ENCODE measurements at places on chromosomes 2 and 18.

DNA sequence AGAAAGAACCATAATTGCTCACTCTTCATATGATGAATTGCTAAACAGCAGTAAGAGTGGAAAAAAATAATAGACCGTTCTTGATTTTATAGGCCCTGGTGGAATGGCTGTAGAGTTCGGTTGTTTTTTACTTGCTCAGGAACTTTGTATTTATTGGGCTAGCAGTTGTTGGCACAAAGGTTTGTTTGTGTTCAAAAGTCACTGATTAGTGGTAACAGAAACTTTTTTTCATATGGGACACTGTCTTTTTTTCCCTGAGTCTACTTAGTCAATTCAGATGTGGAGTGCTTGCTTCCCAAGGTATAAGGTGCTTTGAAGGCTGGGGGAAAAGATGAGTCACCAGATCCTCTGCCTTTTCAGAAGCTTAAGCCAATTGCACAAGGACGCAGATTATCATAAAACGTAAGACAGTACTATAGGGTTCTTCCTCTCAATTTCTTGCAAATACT lies 25.8 kb downstream of the PHLPP1 start:
- no peak for DNase-seq

- DNase-seq = no peak
Observed at GRCh38 chr2:30503007-30503694, 56.1 kb downstream of the LCLAT1 start.

- no peak for DNase-seq
Observed at GRCh38 chr2:67018301-67018700, 378.8 kb upstream of the ETAA1 start.

- DNase-seq = peak; percentile 69
Observed at GRCh38 chr2:65539633-65540032, 107.2 kb upstream of the SPRED2 start.

DNA sequence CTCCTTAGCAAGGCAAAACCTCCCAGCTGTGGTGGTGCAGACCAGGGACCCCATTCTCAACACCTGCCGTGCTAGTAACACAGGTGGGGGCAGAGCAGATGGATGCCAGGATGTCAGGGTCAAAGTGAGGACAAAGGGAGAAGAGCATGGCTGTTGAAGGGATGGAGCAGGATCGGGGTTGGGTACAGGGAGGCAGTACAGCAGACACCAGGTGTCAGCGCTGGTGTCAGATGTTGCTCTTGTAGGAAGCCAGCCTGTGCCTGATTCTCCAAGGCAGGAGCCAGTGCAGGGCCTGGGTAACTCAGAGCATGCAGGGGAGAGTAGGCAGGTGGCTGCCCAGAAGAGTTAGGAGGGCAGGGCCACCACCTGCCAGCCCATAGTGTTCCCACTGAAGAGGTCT lies 222.1 kb upstream of the SPRED2 start:
- no peak for DNase-seq

DNA sequence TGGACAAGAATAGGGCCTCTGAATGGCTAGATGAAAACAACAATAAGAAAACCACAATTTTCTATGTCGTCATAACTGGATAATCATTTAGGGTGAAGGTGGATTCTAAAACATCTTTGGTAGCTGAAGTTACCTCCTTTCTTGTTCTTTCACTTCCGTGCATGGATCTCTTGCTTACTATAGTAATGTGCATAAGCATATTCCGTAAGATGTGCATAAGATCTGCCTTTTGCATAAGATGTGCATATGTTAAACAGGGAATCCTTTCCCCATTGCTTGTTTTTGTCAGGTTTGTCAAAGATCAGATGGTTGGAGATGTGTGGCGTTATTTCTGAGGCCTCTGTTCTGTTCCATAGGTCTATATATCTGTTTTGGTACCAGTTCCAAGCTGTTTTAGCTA lies 353.6 kb downstream of the MTX2 start:
- no peak for DNase-seq

DNA sequence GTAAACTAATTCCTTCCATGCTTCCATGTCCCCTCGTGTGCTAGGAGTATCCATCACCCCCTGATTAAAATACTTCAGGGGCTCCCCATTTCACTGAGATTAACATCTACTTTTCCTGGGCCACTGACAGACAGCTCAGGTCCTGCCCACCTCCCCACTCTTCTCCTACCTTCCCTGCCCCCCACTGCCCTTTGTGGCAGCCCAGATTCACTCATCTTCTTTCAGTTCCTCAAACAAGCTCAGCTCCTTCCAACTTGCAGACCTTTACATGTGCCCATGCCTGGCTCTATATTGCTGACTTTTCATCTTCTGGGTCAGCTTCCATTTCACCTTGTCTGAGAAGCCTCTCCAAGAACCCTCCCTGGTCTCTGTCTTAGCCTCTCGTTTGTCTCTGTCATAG lies 12.0 kb downstream of the RUFY4 start:
- DNase-seq = no peak

DNA sequence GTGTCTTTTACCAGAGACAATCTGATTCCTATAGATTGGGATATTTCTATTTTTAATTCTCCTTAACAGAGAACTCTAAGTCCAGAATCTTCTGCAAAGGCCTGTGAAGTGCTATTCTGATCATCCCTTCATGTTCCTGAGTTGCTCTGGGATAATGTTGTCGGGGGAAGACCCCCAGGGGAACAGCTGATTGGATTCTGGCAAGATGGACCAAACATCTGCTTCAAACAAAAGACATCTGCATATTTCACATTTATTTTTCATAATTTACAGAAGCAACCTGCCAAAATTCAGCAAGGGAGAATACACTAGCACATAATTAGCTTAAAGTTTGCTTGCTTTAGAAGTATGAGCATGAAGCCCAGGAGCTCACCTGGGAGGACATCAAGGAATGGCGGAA lies 116.0 kb upstream of the ETAA1 start:
- no peak for DNase-seq

- DNase-seq = no peak
Observed at GRCh38 chr2:71067567-71068217, 756 bp upstream of the NAGK start.

DNA sequence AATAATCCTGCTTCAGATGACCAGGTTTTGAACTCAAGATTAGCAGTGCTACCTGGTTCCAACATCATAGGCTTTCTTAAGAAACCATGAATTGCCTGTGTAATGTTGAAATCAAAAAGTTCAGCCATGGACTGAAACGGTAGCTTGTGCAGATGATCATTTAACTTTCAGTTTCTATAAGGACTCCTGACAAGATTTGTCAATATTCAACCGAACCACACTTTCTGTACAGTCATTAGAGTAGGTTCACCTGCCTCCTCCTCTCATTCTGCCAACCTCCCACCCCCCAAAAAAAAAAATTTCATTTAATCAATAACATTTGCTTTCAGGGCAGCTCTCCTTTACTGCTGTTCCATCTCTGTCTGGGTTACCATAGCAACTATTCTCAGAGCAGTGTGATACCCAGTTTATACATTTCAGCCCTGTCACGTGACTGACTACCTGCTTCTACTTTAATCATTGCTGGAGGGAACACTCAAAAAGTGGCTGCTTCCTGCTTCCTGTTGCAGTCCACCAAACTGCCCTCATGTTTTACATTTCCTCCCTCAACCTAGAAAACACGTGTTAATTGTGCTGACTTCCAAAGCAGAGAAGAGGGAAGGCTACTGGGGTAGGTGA lies 275.5 kb downstream of the SS18 start:
- peak; percentile 24 for DNase-seq

DNA sequence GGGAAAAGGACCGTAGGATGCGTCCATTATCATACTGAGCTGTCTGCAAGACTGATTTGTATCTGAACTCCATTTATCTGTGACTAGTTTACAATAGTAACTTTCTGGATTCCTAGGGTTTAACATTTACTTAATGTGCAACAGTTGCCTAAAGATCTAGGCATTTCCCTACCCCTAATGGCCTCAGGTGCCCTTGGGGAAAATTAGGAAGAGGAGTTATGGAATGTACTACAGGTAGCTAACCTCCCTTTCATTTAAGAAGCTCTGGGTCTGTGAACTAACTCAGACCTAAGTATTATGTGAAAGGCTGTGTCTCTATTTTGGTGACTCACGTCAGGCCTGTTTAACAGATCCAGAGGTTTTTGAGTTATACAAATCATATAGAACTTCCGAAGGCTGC lies 59.5 kb downstream of the TDRD15 start:
- no peak for DNase-seq

GRCh38 chr2:19993731-19994130 lies 3.8 kb upstream of the WDR35 start:
- DNase-seq = no peak

DNA sequence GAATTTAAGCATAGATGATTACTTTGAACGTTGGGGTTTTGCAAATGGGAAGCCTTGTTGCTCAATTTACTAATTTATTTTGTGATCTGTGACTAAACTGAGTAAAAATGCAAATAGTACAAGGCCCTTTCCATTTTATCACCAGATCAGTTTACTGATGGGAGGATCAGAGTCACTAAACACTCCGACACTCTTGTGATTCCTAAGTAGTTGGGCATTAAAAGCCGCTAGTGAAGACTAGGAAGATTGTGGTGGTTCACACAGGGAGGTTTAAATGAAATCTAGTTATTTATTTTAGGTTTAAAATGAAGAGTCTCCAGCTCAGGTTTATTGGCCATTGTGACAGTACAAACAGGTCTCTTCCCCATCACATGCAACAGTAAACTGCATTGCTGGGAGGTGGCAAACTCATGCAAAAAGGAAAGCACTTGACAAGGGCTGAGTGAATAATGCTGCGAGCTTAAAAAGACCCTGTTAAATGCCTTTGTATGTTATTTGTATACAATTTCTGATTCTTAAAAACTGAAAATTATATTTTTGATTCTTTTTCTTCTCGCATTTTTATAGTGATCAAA lies 394.8 kb upstream of the FANCL start:
- no peak for DNase-seq

GRCh38 chr18:66226782-66227181 lies 377.1 kb downstream of the CDH19 start:
- DNase-seq = no peak

DNA sequence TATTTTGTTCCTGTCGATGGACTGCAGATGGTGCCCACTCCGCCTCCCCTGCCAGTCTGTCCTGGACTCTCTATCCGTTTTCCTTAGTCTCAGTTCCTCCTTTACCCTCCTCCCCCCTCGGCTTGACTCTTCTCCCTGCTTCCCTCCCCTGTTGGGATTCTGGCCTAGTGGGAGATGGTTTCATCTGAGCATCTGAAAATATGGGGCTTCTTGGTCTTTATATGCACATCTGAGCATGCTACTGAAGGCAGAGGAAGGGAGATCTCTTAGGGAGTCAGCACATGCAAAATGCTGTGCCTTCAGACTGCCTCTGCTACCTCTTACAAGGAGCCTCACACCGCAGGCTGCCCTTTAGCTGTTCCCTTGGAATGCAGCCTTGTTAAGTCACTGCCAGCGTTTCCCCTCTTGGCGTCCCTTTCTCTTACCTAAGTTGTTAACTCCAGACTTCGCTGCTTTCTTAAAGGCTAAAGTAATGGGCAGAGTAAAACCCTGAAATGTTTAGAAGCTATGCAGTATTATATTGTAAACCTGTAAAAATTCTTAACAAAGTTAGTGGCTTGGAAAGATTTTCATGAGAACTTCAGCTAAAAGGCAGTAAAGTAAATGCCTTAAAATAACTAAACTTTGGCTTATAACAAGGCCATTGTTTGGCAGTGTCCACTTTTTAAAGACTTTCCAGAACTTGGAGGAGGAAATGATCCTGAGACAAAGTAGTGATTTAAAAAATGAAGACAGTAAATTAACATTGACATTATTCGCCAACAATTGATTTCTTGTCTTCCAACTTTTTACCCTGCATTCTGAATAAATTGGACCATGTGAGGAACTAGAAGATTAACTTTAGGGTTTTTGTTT lies 49.8 kb downstream of the LDLRAD4 start:
- no peak for DNase-seq

GRCh38 chr18:28863396-28863795 lies 686.5 kb upstream of the CDH2 start:
- DNase-seq = no peak

DNA sequence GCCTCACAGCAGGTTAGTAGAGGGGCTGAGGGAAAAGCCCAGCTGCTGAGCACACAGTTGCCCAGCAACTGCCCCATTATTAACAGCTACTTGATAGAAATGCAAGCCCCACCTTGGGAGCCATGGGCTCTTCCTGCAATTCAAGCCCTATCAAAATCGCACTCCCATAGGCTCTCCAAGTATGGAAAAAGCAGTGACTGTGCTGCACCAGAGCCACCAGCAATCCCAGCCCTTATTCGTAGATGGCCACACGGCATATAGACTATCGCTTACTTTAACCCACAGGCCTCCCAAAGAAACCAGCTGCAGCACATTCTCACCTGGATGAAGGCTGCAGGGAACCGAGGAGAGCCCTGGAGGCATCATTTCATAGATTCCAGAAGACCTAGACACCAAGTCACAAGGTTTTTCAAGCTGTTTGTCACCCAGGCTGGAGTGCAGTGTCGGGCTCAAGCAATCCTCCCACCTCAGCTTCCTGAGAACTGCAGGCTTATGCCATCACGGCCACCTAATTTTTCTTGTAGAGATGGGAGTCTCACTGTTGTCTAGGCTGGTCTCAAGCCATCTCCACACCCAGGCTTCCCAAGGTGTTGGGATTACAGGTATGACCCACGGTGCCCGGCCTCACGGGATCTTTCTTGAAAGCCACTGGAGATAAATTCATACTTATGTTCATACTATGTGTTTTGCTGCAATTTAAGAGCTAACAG lies 11.3 kb downstream of the NCL start:
- peak; percentile 51 for DNase-seq

GRCh38 chr2:131148426-131148825 lies 43.3 kb downstream of the PLEKHB2 start:
- DNase-seq = no peak

DNA sequence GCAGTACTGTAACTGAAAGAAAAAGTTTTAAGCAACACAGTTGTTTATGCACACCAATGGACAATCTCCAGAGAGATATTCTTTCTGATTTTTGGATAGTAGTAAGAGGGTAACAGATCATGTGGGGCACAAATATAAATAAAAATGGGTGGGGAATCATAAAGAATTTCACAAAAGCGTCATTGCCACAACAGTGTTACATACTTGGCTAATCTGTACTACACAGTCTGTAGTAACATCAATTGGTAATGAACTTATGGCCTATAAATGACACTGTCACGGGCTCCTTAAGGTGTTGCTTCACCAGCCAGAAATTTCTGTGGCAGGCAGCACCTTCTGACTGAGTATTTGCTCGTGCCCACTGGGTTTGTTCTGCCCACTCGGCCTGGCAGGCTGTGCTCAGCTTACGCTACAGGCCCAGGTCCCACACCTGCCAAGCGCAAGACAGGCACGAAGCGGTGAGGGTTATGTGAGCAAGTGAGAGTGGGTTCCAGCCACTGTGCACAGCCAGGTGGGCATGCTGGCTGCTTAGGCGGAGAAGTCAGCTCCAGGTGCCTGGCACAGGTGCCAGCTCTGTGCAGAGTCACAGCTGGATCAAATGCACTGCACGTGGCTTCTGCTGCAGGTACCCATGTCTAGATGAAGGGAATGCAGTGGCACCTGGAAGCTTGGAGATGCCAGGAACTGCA lies 532.5 kb upstream of the SLC39A10 start:
- no peak for DNase-seq
